Hair follicle dermal papilla cell (primary cell): ENCODE measurements at places on chromosomes 7 and 10. TPM values are rescaled to one million over a fixed set of nuclear protein-coding genes. Genes with fewer than 3 reads are reported as not detected.

PNLIPRP3 gene
- total RNA-seq: 0.12 TPM in 1 of 2 replicates, not detected in the other

IL2RA gene
- total RNA-seq: not detected in 2 replicates

C10orf105 gene
- total RNA-seq: 1.1 and 1.2 TPM in 2 replicates

SPDYE9 gene
- total RNA-seq: not detected in 2 replicates

PRTFDC1 gene
- total RNA-seq: 14.0 and 22.1 TPM in 2 replicates

ATE1 gene
- 31.0 and 37.8 TPM in 2 replicates for total RNA-seq

MNX1 gene
- 0.12 TPM in 1 of 2 replicates, not detected in the other for total RNA-seq

ZCWPW1 gene
- 1.6 and 2.1 TPM in 2 replicates for total RNA-seq

FMC1 gene
- total RNA-seq: 4.6 and 5.4 TPM in 2 replicates

PPP1R17 gene
- total RNA-seq: not detected in 2 replicates

OPALIN gene
- total RNA-seq: not detected in 2 replicates

AOAH gene
- not detected in 2 replicates for total RNA-seq

FKBP6 gene
- not detected in 2 replicates for total RNA-seq

CCL24 gene
- total RNA-seq: not detected in 2 replicates

PCLO gene
- total RNA-seq: 0.12 and 0.32 TPM in 2 replicates

GCK gene
- total RNA-seq: 0.36 and 1.1 TPM in 2 replicates

HOXA1 gene
- under 0.01 TPM in 1 of 2 replicates, not detected in the other for total RNA-seq

DNAJC1 gene
- total RNA-seq: 27.4 and 29.5 TPM in 2 replicates

POU6F2 gene
- not detected in 2 replicates for total RNA-seq

WASL gene
- total RNA-seq: 20.4 and 25.8 TPM in 2 replicates

HECTD2 gene
- 11.2 and 15.6 TPM in 2 replicates for total RNA-seq

ZNF775 gene
- 5.4 and 6.2 TPM in 2 replicates for total RNA-seq

GAD2 gene
- not detected in 2 replicates for total RNA-seq

GPR158 gene
- 0.12 and 0.16 TPM in 2 replicates for total RNA-seq

LIPN gene
- total RNA-seq: not detected in 2 replicates

CYP3A7 gene
- total RNA-seq: not detected in 2 replicates

CDH23 gene
- 0.24 and 0.49 TPM in 2 replicates for total RNA-seq

AIFM2 gene
- total RNA-seq: 9.2 and 12.2 TPM in 2 replicates

ATP6V0A4 gene
- not detected in 2 replicates for total RNA-seq

CDK1 gene
- total RNA-seq: 4.3 and 5.8 TPM in 2 replicates

UPK3B gene
- total RNA-seq: 0.81 TPM in 1 of 2 replicates, not detected in the other

FAM25A gene
- not detected in 2 replicates for total RNA-seq

NAT16 gene
- not detected in 2 replicates for total RNA-seq

PSTK gene
- 1.3 and 1.6 TPM in 2 replicates for total RNA-seq

DNAJC12 gene
- total RNA-seq: 0.32 and 1.1 TPM in 2 replicates

CH25H gene
- total RNA-seq: 48.0 and 83.4 TPM in 2 replicates

CEP41 gene
- 15.9 and 16.3 TPM in 2 replicates for total RNA-seq

CALN1 gene
- not detected in 2 replicates for total RNA-seq

PRKG1 gene
- total RNA-seq: 51.0 and 52.4 TPM in 2 replicates

ANKRD61 gene
- total RNA-seq: 0.16 TPM in 1 of 2 replicates, not detected in the other

LRIT1 gene
- not detected in 2 replicates for total RNA-seq

GPC2 gene
- total RNA-seq: 0.73 and 1.6 TPM in 2 replicates

SHH gene
- total RNA-seq: not detected in 2 replicates

ZNF25 gene
- 13.1 and 13.8 TPM in 2 replicates for total RNA-seq
